ENCODE measurements at places on chromosomes 16 and 17. TPM values are rescaled to one million over a fixed set of nuclear protein-coding genes. Genes with fewer than 3 reads are reported as not detected.

GRCh38 chr17:6542577-6542976, 13.8 kb downstream of the PITPNM3 start:
- DNase-seq = no peak

GRCh38 chr16:81440888-81441761, 3.5 kb upstream of the CMIP start:
- DNase-seq = no peak

GRCh38 chr17:73998653-73999645, 204.5 kb upstream of the RPL38 start:
- peak; percentile 17 for DNase-seq

GRCh38 chr16:26692658-26693057, 374.1 kb upstream of the C16orf82 start:
- DNase-seq = no peak

DNA sequence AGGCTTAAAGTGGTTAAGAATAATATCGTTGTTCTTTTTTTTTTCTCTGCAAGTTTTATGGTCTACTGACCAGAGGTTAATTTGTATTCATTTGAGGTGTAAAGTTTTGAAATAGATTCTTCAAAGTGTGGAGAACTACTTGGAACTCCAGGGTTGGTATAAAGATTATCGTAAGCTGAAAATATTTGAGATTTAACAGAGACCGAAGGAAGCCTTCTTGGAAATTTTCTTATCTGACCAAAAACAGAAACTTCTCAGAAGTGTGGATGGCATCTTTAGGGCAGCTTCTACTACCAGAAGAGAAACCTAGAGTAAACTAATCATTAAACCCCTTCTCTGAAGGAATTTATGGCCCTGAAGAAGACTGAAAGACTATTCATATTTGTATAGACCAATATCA, 206.8 kb upstream of the MON1B start:
- DNase-seq = no peak

- peak; percentile 15 for DNase-seq
Measured at GRCh38 chr17:2283302-2283701, 20.3 kb downstream of the SMG6 start.

DNA sequence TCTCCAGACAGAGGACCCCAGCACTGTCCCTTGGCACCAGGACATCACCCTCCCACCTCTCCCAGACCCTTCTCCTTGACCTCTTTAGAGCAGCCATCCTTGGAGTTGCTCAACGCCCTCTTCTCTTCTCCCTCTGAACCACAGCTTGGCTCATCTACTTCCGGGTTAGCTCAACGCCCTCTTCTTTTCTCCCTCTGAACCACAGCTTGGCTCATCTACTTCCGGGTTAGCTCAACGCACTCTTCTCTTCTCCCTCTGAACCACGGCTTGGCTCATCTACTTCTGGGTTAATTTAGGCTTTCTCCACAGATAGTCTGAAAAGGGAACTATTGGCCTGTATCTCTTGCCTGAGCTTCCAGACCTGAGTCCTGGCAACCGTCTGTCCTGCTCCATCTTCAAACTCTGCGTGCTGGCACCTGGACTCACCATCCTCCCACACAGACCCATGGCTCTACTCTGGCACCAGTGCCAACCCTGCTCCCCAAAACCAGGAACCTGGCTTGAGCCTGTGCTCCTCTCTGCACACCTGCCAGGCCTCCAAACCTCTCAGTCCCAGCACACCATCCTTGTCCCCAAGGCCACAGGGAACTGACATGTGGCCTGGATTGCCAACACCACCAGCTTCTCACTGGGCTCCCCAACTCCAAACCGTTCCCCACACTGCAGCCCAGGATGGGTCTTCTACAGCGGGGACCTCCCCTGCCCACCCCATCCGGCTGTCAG, 25.3 kb upstream of the FAAP100 start:
- peak; percentile 47 for DNase-seq

The PRR15L gene
- not detected for total RNA-seq

Data from M059J (cell line).